NCI-H345 (cell line): ENCODE measurements at places on chromosomes 7 and 10.

GRCh38 chr7:31000161-31000693 lies 36.5 kb downstream of the GHRHR start:
- DNase-seq: no peak

DNA sequence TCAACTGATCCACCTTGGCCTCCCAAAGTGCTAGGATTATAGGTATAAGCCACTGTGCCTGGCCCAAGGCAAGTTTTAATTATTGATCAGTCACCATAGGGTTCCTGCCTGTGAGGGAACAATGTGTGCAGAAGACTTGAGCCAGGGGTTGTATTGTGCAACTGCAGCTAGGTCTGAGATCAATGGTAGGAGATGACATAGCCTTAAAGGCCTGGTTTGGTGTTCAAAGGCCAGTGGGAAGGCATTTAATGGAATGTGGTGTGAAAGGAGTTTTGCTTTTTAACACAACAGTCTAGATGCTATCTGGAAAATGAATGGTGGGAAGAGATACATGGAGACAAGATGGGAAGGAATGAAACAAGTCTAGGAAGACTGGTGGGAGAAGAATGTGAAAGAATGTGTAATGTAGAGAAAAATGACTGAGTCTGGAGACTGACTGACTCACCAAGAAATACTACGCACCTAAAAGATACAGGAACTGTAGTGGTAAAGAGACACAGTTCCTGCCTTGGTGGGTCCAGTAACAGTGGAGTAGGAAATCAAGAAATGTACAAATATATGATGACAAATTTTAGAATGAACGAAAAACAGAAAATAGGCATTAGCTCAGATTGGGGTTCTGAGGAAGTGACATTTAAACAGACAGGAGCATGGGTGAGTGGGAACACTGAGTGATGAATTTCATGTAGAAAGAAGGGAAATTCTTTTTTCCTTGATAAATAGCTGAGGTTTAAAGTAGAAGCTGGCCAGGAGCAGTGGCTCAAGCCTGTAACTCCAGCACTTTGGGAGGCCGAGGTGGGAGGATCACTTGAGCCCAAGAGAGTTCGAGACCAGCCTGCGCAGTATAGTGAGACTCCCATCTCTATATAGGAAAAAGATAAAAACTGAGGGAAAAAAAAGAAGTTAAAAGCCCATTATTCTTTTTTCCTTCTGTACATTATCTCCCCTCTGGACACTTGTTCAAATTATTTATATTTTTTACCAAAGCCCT lies 9.4 kb downstream of the HNRNPF start:
- no peak for DNase-seq

DNA sequence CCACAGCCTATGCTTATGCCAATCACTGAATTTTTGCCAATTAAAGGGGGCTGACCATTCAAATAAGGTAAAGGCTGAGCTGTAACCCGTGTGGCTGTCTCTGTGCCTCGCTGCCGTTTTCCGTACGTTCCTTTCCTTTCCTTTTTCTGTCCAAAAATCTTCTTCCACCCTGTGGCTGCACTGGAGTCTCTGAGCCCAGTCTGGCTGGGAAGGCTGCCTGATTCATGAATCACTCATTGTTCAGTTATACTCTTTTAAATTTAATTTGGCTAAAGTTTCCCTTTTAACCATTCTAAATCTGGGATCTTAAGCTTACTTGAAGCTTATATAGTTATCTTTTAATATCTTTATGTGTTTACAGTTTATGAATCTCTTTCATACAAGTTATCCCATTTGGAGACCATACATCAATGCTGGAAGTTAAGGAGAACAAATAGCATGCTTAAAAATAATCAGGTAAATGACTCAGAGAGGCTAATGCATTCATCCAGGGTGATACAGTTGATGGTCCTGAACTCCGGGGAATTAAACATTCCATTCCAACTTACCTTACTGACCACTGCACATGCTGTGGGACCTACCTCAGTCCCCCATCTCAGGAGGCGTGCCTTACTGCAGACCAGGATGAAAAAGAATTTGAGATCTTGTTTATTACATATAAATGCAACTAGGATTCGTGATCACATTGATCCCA lies 385.3 kb upstream of the ADARB2 start:
- DNase-seq: no peak

GRCh38 chr7:33395340-33395739 lies 266.0 kb downstream of the BBS9 start:
- DNase-seq: peak; percentile 50

DNA sequence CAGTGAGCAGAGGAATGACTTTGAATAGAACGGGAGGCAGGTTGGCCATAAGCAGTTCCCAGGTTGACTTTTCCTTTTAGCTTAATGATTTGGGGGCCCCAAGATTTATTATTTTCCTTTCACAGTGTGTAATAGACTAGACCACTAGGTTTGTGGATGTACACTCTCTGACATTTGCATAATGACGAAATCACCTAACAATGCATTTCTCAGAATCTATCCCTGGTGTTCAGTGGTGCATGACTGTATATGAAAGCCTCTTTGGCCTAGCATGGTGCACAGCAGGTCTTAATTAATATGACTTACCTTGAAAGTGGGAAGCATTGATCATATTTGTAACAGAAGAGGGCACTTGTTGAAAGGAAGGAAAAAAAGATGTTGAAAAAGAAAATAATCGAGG lies 761.9 kb downstream of the TYW1 start:
- peak; percentile 45 for DNase-seq

- DNase-seq: no peak
These were observed 4.0 kb downstream of the CYREN start for GRCh38 chr7:135166338-135166990.

DNA sequence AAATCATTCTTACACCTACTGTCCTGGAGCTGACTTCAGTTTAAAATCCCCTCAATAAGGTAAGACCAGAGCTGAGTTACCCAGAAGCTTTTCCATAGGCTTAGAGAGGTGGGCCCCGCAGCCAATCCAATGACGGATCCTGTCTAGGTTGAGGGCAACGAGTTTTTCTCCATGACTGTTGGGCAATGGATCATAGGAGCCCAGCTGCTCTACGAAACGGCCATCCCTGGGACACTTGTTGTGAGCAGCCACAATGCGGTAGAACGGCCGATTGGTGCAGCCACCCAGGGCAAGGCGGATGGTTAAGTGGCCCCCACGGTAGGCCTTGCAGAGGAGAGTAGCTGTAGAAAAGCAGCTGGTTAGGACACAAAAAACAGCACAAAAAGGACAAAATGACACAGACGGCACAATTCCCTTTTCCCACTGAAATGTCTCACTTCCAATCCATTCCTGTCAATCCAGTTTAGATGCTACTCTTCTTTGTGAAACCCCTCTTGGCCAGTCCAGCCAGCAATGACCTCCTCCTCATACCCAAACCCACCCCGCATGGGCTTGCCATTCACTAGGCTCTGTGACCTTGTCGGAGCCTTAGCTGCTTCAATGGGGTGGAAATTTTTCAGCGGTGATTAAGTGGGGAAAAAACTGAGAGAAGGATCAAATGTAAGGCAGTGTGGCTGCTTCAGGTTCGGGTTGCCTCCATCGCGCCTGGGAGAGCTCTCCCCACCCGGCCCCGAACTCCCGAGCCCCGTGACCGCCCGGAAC lies 580 bp downstream of the MRPS16 start:
- no peak for DNase-seq

DNA sequence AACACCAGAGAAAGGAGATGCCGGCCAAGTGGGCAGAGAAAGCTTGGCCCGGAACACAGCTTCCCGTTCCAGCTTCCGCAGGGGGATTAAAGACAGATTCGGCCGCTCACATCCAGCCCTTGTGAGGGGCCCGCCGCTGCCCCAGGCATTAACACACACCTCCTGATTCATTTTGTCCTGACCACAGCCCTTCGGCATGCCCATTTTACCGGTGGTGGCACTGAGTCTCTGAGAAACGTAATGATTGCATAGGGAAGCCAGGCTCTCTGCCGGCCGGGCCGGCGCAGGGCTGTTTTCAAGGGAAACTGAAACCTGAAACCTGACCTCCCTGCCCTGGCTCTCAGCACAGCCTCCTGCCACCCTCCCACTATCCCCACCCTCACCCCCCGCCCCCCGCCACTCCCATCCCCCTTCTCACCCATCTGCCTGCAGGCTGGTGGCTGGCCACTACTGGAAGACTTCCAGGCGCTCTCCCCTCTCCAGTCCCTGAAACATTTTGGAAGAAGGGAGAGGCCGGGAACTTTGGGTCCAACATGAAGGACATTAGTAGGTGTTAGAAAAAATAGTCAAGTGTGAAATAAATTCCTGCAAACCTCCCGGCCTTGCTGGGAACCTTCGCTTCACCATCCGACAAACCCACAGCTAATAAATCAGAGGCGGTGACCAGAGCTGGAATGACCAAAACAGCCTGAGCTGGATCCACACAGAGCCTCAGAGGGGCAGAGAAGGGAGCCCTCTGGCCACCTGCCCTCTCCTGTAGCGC lies 83.5 kb upstream of the CUX1 start:
- no peak for DNase-seq

DNA sequence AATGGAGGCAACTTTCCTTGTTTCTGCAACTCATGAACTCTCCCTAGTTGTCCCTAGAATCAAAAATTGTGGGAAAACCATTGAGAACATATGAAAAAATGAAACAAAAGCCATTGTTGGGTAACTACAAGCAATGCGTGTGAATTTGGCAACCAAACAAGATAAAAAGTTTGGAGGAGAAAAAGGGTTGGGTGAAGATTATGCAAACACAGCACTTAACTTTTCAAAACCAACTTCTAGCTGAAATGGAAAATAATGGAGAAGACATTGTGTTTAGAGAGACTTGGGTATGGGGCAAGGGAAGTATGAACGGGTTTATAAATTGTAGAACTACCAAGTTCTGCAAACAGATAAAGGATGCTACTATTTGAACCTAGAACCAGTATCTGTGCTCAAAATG lies 89.0 kb upstream of the SVIL start:
- no peak for DNase-seq

GRCh38 chr7:130919316-130920103 lies 185.5 kb upstream of the KLF14 start:
- DNase-seq: no peak

DNA sequence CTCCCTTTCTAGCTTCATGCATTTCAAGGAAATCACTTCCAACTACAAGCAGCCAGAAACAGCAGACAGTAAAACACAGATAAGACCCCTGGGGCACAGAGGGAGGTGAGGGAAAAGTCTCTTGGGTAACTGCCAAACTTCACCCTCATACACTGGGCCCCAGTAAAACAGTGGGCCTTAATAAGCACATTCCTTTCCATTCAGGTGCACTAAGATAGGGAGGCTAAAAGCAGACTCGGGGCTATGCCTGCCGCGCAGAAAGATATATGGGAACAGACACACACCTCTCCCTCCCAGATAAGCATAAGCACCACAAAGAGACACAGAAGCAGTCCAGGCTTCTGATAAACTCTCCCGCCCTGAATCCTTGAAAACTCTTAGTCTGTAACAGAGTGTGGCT lies 117.0 kb downstream of the TYW1B start:
- DNase-seq: no peak

DNA sequence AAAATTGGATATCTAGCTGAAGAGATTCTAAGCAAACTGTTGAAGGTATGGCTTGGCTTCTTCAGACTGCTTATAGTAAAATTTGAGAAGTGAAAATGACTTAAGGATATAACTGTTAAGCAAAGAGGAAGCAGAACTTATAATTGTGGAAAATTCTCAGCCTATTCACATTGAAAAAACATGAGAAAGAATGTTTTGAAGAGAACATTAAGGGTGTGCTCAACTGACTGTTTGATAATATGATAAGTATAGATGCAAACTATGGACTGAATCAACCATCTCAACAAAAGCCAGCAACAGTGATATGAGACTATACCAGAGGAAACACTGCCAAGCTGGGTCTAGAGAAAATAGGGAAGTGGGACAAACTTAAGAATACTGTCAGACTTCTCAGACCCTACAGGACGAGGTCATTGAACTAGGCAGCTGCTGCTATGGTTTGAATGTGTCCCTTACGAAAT lies 133.1 kb upstream of the PPP1R3A start:
- DNase-seq: no peak

- peak; percentile 4 for DNase-seq
These were observed 35.3 kb upstream of the SEPHS1 start for GRCh38 chr10:13383399-13383761.

DNA sequence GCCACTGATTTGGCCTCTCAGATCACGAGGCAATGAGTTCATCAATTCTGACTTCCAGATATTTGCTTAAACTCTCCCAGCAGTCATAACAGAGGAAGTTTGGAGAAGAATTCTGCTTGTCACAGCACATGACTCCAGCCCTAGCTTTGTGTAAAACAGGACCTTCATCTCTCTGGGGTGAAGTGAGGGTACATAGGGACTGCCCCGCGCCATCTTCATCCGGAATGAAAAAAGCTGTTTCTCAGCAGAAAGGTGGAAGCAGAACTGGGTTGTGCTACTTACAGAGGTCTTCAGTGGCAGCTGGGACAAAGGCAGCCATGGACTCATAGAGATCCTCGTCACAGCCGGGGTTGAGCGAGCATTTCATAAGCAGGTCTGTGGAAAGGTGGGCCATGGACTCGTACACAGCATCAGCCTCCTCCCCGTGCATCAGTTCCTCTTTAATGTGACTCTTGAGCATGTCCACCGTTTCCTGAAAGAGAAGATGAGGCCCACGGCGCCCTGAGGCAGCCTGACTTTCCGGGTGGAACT lies 58.4 kb upstream of the TM9SF3 start:
- DNase-seq: no peak

DNA sequence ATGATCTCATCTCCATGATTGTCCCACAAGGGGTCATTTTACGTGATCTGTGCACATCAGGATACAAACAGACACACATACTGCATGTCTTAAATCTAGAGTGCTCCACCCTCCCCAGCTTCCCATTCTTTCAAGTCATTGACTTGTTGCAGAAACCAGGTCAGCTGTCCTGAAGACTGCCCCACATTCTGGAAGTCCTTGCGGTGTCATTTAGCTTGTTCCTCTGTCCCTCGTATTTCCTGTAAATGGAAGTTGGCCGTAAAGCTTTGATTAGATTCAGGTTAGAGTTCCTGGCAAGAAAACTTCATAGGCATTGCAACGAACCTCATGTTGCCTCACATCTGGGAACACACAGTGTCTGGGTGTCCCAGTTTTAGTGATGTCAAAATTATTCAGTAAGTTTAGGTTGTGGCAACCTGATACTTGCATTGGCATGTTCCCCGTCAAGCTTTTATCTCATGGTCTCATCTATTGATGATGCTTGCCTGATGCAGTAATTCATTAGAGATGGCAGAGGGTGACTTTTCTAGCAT lies 417.4 kb upstream of the GALNT17 start:
- DNase-seq: no peak

- no peak for DNase-seq
These were observed 1.7 kb downstream of the NYAP1 start for GRCh38 chr7:100485471-100485876.

- no peak for DNase-seq
These were observed 38.0 kb downstream of the USP6NL start for GRCh38 chr10:11573497-11573896.

DNA sequence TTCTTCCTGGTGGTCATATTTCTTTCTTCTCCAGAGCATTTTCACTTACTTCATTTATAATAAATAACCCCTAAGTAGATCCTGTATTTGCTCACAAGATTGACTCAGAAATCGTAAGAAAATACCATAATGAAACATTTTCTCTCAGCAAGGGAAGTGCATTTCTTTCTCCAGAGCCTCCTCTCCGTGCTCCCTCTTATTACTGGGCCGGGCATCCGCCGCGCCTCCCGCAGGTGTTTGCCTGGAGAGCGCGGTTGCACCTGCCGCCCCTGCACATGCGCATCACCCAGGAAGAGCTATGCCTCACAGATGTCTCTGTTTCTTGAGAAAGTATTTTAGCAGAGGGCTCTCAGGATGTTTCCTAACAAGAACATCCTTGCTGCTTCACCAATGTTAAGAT lies 509.2 kb downstream of the TCERG1L start:
- no peak for DNase-seq

GRCh38 chr7:148773334-148773733 lies 74.6 kb downstream of the CUL1 start:
- peak; percentile 69 for DNase-seq

- DNase-seq: no peak
These were observed 98.5 kb downstream of the POLR1F start for GRCh38 chr7:19610194-19610943.
